ENCODE measurements at places on chromosomes 2 and 18.
A peak's percentile ranks its signal among the peaks of the same experiment; 100 is the strongest.

GRCh38 chr2:104312684-104313083 is 541.2 kb upstream of the POU3F3 start:
- no peak for DNase-seq

DNA sequence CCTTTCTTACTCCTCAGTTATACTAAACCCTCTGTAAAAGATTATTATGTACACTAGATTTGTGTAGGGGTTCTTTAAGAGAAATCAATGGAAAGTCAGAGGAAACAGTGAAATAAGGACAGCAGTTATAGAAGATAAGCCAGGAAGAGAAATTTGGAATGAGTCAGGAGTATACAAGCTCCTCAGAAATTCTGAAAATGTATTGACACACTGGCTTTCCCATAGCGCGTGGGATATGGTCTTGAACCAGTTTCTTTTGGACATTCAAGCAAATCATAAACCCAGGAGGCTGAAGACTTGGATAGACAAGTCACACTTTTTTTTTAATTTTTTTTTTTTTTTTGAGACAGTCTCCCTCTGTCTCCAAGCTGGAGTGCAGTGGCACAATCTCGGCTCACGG is 316.1 kb upstream of the MMADHC start:
- DNase-seq: no peak

DNA sequence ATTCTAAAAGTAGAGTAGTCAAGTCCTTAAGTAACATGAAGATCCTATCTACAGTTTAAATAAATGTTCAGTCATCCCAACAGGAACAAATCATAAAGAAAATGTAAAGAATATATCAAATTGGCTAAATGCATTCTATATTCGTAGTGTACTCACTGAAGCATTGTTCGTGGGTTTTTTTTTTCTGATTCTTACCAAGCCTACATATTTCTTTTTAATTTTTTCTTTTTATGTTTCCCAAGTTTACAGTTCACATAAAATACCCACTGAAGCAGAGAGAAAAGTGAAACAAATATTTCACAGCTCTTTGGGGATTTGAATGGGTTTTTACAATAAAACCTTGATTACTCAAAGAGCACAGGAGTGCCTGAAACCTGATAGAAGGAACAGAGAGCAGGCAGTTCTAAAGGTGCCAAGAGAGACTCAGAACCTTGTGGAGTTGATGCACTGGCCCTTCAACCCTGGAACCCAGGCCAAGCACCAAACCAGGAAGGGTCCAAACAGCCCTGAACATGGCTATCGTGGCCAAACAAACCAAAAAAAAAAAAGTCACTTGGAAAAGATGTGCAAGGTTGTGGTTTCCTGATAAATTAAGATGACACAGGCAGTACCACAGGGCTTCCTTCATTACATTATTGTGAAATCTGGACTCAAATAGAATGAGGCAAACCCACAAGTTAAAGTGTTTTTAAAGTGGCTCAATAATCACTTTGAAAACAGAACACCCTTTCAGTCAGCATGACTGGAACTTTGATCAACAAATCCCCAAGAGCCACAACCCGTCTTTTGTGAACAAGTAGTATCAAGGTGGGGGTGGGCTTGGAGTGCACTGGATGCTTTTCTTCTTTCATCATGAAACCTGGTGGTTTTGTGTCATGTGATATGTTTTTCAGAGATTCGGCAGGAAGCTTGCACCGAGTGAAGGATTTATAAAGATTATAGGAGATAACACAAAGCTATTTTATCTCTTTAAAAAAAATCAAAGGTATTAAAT is 245.0 kb upstream of the FN1 start:
- DNase-seq: peak; percentile 60

DNA sequence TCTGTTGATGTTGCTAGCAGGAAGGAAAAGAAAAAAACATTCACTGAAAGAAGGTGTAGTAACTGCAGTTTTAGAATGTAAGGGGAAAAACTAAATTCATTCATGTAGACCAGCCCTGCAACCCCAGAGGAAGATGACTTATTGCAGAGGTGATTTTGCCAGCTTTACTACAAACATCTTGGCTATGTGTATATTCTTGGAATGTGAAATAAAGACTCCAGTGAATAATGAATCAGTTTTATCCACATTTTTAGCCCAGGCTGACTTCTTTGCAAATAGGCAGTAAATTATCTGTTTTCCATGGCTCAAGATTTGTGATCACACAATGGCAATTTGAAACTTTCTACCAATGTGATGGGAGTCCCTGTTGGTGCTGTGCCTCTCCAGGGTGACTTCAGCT is 206.1 kb upstream of the SETBP1 start:
- no peak for DNase-seq

GRCh38 chr2:7057865-7058400 is 140.7 kb downstream of the RNF144A start:
- DNase-seq: no peak

- no peak for DNase-seq
These were observed 96.5 kb upstream of the BOD1L2 start for GRCh38 chr18:57050310-57050949.

- DNase-seq: no peak
These were observed 3.7 kb upstream of the HES6 start for GRCh38 chr2:238243496-238244076.

DNA sequence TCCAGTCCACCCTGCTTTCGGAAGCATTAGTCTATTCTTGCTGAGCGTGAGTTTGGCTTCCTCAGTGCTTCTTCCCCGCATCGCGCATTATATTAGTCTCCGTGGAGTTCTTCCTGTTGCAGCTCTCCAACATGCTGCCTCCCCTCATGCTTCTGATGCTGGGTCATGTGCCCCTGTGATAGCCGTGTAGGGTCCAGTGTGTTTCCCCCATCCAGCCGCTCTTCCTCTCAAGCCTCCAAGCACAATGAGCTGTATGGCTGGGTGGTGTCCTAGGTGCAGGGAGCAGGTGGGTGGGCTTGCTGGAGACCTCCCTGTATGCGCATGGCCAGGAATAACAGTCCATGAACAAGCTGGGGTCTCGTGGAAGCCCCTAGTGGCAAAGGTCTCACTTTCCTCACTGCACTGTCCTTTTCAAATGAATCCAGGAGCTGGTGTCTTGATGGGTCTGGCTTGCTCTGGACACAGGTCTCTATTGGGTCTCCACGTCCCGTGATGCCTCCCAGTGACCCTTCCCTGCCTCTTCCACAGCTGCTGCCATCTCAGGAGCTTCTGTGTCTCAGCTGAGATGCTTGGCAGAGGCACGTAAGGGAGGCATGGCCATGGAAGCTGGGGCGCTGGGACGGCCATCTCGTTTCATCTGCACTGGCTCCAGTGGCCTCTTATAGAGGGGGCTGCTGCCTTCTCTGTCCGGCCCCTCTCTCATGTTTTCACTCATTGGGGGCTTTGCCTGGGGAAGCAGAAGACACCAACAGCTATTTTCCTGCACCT is 54.8 kb upstream of the HDAC4 start:
- DNase-seq: no peak

Measured in retinal pigment epithelial cell (primary cell).